Forelimb muscle (tissue), 1 donor: ENCODE measurements at places on chromosomes 4 and X.

GRCh38 chr4:82810176-82810575 is 11.6 kb upstream of the SCD5 start:
- DNase-seq, result no peak

DNA sequence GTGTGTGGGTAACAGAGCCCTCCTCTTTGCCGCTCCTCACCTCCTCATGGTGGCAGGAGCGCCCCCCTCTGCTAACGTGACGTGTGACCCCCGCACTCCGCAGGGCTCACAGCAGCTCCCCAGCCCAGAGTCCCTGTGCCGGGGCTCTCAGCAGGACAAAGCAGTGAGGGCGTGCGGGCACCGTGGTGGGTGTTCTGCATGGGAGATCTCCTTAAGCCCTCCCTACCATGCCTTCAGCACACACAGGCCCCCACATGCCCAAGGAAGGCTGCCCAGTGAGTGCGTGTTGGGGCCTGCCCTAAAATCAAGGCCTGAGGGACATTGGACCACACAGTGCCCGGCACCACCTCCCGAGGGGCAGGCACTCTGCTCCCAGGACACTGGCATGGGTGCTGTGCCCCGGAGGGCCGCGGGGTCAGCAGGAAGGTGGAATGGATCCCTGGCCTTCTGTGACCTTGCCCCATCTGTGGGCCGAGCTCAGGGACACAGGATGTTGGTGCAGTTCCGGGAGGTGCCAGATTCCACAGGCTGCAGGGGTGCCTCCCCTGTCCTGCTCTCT is 10.1 kb downstream of the PSAPL1 start:
- no peak for DNase-seq

- no peak for DNase-seq
Measured at GRCh38 chr4:102564399-102565059, 63.4 kb downstream of the NFKB1 start.

DNA sequence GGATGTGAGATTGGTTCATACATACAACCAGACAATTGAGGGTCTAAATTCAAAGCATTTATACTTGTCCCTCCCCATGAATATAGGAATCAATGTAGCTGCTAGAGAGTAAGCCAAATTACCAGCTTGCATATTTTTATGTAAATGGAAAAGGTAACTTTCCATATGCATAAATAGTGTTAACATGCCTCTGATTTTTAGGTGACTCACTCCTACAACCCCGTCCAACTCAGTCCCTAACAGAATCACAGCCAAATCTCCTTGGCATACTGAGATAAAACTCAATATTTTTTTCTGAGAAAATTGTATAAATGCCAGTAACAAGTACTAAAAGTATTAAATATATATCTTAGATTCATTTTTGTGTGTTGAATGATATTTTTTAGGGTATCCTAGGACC is 67.2 kb downstream of the INPP4B start:
- no peak for DNase-seq

- no peak for DNase-seq
Measured at GRCh38 chrX:116172976-116173375, 2.4 kb downstream of the AGTR2 start.

- DNase-seq, result no peak
Measured at GRCh38 chr4:151887816-151888180, 127.0 kb upstream of the GATB start.

DNA sequence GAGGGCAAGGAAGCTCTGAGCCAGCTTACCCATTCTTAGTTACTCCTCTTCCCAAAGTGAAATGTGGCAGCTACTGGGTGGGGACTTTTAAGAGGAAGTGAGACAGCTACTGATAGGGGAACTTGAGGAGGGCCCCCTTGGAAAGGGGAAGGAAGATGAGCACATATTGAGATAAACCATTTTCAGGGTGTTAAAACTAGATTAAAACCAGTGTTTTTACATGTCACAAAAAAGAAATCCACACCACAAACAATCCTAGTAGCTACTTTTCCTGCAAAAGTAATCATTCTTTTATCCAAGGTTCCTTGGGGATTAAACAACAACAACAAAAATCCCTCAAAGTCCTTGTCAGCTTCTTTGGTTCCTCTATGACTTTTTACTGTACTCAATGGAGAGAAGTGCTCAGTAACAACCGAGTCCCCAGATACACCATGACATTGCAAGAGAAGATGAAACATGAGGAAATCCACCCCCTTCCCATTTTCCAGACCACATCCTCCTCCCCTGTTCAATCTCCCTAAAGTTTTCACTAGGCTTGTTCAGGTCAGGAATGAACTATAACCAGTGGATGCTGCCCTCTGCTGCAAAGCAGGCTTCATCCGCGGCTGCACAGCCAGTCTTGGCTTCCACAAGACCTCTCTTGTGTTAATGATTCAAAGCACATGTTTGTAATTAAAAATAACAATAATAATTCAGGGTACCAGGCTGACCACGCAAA is 113.5 kb upstream of the TMEM164 start:
- DNase-seq, result no peak
